ENCODE measurements at places on chromosomes 7 and 10.

GRCh38 chr10:100485801-100486495 lies 23.1 kb downstream of the WNT8B start:
- DNase-seq, result no peak

DNA sequence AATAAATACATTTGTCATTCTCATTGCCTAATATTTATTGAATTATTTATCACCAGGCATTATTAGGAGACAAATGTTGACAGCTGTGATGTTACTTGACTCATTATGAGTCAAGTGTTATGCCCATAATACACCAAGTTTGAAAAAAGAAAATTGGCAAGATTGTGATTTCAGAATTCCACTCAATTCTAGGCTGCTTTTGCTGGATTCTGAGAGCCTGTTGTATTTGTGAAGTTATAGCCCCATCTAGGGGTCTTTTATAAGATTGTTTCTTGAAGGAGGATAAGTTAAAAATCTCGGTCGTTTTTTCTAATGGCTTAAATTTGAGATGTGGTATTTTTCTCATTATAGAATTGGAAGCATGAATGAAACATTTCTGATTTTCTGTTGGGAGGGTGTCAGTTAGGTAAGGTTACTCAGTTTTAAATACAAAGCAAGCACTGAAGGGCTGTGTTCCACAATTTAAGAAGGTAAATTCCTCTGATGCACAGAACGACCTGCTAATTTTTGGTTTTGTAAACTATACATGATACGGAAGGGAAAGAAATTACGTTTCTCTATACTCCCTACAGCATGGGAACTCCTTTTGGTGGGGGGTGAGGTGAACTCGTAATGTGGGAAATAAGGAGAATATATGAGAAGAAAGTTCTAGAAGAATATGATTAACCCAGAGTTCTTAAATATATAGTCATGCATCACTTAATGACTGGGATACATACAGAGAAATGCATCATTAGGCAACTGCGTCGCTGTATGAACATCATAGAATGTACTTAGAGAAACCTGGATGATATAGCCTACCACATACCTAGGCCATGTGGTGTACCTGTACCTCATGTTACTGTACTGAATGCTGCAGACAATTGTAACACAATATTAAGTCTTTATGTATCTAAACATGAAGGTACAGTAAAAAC lies 2.6 kb downstream of the STK31 start:
- peak; percentile 68 for DNase-seq

- DNase-seq, result no peak
These were observed 12.9 kb upstream of the SORBS1 start for GRCh38 chr10:95573964-95574604.

- no peak for DNase-seq
These were observed 18.5 kb upstream of the TRIM56 start for GRCh38 chr7:101066833-101067177.

- DNase-seq, result no peak
These were observed 7.7 kb downstream of the PTN start for GRCh38 chr7:137335814-137336213.

GRCh38 chr10:15843695-15844094 lies 16.6 kb downstream of the MINDY3 start:
- DNase-seq, result no peak

DNA sequence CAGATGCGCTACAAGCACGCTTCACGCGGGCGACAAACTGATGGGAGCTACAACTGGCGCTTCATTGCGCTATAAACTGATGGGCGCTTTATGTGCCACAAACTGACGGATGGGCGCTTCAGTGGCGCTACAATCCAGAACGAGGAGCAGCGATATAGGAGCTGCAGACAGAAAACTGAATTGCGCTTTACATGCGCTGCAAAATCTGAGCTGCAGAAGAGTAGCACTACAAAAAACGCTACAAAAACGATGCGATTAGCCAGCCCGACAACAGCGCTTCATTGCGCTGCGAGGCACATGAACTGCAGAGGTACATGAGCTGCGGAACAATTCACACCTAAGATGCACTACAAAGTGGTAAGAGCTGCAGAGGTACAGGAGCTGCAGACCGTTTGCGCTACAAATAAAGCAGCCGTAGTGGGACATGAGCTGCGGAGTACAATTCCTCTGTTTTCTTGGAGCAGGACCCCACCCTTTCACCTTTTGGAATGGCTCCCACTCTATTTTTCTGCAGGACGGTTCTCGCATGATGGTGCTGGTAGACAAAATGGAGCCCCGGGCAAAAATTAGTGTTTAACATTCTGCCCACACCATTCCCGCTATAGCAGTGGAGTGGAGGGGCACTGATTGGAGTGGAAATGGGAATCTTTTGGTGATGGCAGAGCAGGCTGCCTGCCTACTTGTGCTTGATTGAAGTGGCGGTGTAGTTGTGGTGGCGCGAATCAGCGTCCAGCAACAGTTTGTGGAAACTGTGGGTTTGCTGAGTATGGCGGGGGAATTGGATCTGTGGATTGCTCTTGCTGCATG lies 1.2 kb upstream of the SGCE start:
- peak; percentile 38 for DNase-seq

DNA sequence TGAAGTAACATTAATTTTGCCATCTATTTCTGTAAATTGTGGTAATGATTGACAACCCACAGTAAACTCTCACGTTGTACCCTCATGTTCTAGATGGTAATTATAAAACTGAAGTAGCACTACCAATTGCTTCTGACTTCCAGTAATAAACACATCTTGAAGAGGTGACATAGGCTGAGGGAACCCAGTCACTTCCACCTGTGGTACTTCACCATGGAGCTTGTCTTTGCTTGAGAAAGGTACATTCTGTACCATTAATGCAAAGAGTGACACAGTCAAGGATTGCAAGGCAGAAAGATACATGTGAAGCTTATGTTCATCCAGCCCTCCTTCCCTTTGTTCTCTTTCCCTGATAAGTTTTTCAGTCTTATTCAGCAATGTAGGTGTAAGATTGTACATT lies 11.2 kb downstream of the CAPZA2 start:
- no peak for DNase-seq

GRCh38 chr7:139876622-139877283 lies 47.7 kb downstream of the TBXAS1 start:
- DNase-seq, result no peak

- DNase-seq, result no peak
These were observed 27.9 kb downstream of the HYAL4 start for GRCh38 chr7:123872908-123873307.

GRCh38 chr10:77887631-77888355 lies 38.8 kb downstream of the DLG5 start:
- DNase-seq, result no peak

GRCh38 chr7:134330974-134331373 lies 14.2 kb upstream of the SLC35B4 start:
- DNase-seq, result no peak

DNA sequence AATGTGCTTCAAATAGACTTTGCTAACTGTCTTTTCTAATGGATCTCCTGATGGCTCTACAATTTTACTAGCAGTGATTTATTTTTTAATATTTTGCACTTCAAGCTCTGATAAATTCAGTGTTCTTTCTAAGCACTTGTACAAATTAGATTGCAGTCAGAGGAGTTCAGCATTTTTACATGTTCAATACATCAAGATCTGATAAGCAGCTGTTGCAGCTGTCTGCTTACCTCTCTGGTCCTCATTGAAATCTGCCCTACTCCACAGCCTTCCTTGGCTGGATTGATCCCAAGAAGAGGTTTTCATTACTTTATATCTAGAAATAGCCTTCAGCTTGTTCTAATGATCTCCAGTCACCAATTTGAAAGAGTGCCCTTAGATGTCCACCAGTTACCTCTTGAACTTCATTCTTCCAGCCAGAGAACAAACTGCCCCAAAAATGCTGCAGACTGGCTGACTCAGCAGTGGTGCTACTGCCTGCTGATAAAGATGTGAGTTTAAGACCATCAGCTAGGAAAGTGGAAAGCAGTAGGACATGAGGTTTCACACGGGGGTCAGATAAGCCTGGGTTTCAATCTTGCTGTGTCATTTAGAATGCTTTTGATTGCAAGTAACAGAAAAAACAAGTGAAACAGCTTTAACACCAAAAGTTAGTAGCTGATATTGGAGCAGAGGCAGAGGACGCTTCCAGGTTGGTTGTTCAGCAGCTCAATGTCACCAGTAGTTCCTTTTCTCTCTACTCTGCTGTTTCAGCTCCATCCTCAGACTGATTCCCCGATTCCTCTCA lies 350.9 kb upstream of the NPVF start:
- DNase-seq, result no peak

GRCh38 chr7:158740657-158741293 lies 36.2 kb upstream of the NCAPG2 start:
- peak; percentile 59 for DNase-seq

- DNase-seq, result no peak
These were observed 145.0 kb upstream of the ZMIZ1 start for GRCh38 chr10:78923647-78924318.

- DNase-seq, result no peak
These were observed 42.2 kb downstream of the XPNPEP1 start for GRCh38 chr10:109880886-109881768.

- no peak for DNase-seq
These were observed 74.8 kb upstream of the PALS2 start for GRCh38 chr7:24498439-24498838.

DNA sequence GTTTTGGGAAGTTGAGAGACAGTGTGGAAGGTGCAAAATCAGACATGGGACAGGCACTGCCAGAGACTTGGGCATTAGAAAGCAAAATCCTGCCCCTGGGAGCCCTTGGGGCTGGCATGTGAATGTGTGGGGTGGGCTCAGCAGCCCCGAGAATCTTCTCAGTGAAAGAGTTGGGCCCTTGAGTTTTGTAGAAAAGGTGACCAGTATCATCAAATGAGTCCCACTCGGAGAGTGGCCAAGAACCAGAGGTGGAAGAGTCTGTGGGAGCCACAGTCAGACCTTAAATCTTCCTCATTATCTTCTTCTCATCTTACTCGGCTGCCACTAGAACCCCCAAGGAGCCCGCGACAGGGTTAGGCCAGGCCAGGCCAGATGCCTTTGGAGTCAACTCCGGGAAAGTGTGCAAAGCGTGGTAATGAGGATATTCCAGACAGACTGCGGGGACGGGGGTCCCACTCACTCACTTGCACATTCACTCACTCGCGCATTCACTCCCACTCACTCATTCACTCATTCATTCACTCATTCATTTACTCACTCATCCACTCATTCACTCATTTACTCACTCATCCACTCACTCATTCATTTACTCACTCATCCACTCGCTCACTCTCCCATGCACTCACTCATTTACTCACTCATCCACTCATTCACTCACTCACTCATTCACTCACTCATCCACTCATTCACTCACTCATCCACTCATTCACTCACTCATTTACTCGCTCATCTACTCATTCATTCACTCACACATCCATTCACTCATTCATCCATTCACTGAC lies 74.9 kb downstream of the CARD11 start:
- no peak for DNase-seq

GRCh38 chr7:90698616-90699015 lies 102.5 kb downstream of the CDK14 start:
- no peak for DNase-seq

DNA sequence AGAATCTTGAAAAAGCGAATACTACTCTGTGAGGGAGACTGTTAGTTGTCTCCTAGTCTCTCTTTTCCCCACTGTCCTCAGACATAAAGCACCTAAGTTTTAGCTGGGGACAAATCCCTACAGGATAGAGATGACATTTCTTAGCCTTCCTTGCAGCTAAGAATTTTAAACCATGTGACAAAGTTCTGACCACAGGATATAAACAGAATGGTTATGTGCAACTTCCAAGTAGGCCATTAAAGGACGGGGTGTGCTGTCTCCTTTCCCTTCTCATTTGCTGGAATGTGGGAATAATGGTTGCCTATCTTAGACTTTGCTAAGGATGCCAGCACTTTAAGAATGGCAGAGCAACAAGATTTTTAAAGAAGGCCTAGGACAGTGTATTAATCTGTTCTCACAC lies 74.9 kb upstream of the PRPS1L1 start:
- DNase-seq, result no peak

GRCh38 chr10:45514291-45515270 lies 140.6 kb downstream of the ALOX5 start:
- DNase-seq, result peak; percentile 15

DNA sequence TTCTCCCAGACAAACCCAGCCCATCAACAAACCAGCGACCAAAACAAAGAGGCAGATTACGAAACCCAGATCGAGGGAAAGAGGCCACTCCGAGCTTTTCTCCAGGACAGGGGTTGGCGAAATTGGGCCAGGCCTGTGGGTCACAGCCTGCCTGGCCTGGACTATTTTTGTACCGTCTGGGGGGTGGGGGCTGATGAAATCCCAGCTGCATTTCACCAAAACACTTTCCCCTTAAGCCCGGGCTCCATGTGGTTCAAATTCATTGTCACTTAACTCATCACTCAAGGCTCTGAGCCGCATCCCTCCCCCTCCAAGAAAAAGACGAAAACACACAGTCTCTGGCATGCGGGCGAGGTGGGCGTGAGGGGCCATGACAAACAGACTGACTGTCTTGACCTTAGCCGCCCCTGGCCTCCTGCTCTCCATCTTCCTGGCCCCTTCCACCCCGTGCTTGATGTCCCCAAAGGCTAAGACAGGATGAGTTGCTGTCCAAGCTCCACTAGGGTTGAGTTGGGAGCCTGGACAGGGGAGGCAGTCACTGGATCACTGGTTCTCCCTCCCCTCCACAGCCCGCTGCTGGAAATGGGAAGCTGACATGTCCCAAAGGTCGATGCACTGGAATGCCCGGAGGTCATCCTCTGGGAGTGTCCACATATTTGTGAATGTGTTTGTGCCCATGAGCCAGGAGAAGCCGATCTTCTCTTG lies 19.2 kb downstream of the TMEM270 start:
- DNase-seq, result peak; percentile 74

GRCh38 chr7:136049117-136049516 lies 72.0 kb upstream of the MTPN start:
- no peak for DNase-seq

- peak; percentile 14 for DNase-seq
These were observed 904 bp downstream of the R3HCC1L start for GRCh38 chr10:98135222-98135899.

GRCh38 chr10:96656198-96656577 lies 64.1 kb downstream of the PIK3AP1 start:
- no peak for DNase-seq

GRCh38 chr10:90675621-90676020 lies 182.2 kb downstream of the HTR7 start:
- peak; percentile 40 for DNase-seq

DNA sequence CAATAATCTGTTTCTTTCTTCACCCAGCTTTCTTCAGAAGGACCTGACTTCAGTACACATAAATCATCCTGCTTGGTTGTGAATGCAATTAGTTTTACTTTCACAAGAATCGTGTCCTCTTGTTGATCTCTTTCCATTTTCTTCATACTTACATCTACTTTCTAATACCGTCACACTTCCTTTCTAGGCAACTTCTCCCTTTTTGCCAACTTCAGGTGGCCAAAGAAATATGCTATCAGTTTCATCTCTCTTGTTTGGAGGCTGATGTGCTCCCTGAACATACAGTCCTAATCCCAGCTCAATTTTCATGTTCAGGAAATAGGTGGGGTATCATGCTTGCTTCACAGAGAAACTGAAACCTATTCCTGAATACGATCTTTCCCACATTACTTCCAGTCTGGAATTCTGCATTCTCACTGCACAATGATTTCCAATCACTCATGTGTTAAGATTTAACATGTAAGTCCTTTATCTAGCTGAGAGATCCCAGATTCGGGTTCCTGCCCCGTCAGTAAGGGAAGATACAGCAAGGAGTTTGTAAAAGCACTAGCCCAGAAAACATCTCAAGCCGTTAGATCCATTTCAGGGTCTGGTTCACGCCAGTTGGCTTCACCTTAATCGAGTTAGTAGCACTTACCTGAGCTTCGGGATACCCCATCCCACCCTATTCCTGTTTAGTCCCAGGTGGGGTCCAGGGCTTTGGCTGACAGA lies 994 bp downstream of the SLC25A28 start:
- DNase-seq, result peak; percentile 12

GRCh38 chr10:61967298-61967697 lies 65.8 kb downstream of the ARID5B start:
- no peak for DNase-seq
